Gastroesophageal sphincter (tissue), 4 donors: ENCODE measurements at places on chromosomes 12 and 14. TPM values are rescaled to one million over a fixed set of nuclear protein-coding genes. Genes with fewer than 3 reads are reported as not detected.

Gene SERPINA9
- total RNA-seq = not detected

Gene SIX4
- total RNA-seq = 2.1 TPM

Gene NKX2-8
- total RNA-seq = not detected

DNA sequence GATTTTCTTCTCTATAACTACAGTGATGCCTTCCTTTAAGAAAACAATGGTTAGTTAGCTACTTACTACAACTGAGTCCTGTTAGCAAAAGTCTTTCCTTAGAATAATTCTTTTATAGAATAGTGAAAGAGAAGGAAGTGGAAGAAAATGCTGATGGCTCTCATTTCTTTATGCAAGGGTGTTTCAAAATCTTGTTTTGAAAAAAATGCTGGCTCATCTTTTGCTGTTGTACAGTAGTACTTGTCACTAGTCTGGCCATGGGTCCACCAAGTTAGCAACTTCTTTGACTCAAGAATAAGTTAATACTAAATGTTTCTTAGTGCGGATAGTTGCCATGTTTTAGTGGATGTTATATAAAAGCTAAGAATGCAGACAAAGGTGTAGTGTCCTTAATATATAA, 225.4 kb downstream of the PTPRO start:
- no peak for ATAC-seq

GRCh38 chr14:76943072-76943471, 85.4 kb downstream of the IRF2BPL start:
- ATAC-seq = no peak

GRCh38 chr14:42715316-42715715, 1108.6 kb downstream of the LRFN5 start:
- ATAC-seq = no peak

DNA sequence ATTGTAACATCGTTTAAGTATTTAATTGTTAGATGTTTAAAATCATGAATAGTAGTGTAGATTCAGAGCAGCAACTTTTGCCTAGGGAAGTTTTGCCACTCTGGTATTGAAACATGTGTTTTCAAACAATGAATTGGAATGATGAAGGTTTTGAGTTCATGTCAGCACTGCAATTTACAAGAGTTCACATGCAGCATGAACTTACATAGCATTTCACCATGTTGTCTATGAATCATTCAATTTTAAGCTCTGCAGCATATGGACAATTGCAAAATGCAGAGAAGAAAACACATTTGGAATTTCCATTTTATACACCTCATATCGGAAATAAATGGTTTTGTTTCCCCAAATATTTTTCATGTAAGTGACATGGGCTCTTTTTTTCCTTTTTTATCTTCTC, 170.7 kb upstream of the CDKN3 start:
- no peak for ATAC-seq

GRCh38 chr14:26132061-26132645, 465.7 kb downstream of the NOVA1 start:
- ATAC-seq = no peak

DNA sequence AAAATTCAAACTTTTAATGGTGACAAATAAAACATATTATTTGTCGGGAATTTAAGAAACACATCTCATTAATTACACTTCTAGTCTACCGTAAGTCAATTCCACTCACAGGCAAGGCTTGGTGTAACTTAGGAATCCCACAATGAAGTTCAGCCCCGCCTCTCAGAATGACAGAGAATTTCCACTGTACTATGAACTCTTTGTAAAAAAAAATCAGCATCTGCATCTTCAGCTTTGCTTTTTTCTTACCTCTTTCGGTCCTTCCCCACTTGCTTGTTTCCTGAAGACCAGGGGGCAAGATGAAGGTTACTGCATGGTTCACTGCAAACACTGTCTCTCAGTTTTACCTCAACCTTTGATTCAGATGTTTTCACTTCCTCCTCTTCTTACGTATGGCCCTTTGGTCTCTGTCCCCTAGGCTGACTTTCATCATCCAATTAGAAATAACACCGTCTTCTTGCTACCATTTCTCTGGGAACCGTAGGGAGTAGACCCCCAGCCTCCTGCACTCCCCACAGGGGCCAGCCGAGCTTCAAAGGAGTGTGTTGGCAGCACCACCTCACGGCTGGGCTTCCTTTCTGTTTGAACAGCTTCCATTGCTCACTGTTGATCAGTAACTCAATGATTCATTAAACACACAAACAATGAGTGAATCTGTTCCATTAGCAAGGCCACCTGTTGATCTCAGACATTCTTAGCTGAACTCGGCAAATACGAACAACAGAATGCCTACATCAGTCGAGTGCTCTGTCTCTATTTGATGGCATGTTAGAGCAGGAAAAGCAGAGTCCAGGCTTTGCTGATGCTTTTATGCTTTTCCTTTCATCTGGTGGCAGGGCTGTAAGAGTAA, 343.0 kb downstream of the BMP4 start:
- no peak for ATAC-seq

- ATAC-seq = no peak
These were observed 126.7 kb upstream of the LGR5 start for GRCh38 chr12:71312768-71313403.

GRCh38 chr14:75331471-75331870, 52.8 kb downstream of the FOS start:
- no peak for ATAC-seq

GRCh38 chr12:53775478-53776145, 23.8 kb upstream of the CISTR start:
- ATAC-seq = peak; percentile 90
